Karpas-422 (cell line): ENCODE measurements at places on chromosomes 1 and 21.

DNA sequence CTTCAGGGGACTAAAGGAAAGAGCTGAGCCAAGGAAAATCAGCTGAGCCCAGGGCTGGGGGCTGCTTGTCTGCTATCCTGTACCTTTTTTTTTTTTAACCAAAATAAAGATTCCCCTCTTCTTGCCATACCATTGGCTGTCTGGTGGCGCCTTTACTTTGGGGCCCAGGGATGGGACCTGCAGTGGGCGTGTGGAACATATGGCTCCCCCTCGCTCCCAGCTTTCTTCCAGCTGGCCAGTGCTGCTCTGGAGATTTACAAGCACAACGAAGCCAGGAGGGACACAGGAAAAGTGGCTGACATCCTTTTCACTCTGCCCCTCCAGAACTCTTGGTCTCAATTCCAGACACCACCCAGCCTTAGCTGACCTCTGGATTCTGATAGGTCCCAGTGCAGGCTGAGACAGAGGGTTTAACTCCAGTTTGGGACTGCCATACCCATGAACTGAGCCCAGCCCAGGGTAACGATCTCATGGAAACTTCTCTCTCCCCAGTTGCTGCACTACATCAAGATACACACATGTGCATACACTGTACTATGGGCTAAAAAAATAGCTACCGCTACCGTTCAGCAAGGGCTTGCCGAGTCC is 5.4 kb upstream of the SFN start:
- DNase-seq = no peak

DNA sequence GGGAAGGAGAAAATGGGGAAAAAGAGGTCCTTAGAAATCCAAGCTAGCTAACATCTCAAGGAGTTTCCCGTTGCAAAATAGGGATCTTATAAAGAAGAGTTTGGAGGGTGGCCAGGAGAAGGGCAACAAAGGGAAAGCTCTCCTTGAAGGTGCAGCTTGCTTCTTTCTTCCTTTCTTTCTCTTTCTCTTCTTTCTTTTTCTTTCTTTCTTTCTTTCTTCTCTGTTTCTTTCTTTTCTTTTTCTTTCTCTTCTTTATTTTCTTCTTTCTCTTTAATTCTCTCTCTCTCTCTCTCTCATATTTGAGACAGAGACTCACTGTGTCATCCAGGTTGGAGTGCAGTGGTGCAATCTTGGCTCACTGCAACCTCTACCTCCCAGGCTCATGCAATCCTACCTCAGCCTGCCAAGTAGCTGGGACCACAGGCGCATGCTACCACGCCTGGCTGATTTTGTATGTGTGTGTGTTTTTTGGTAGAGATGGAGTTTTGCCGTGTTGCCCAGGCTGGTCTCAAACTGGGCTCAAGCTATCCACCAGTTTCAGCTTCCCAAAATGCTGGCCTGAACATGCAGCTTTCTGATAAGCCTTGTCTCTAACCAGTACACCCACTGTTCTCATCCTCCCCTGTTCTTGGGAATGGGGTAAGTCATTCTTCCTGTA is 44.4 kb downstream of the RNF11 start:
- no peak for DNase-seq

- no peak for DNase-seq
Measured at GRCh38 chr1:84887261-84887934, 5.6 kb downstream of the LPAR3 start.

GRCh38 chr1:116732726-116733125 is 21.5 kb upstream of the CD2 start:
- no peak for DNase-seq

DNA sequence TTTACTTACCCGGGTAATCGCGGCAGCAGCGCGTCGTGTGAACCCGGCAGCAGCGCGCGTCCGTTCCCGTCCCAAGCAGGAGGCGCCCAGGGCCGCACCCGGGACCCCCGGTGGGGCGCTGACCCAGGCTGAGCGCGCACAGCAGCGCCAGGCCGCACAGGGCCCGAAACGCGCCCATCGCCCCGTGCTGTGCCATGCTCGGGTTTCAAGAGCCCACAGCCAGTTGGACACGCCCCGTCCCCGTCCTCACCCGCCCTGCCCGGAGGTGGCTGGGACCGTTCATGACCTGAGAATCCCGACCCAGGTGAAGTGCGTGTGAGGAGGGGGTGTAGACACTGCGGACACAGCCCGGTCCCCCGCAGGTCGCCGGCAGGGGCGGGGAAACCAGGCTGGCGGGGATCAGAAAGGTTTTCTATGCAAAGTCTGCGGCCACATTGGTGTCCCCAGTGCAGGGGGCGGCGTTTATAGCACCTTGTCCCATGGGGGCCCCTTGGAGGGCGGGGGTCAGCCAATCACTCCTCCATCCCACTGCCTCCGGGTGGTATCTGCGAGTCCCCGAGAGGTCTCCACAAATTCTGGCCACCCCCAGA is at the start of gene TNFRSF18:
TNFRSF18 (minus strand) TSS at position 217 of the 590 bp plus-strand sequence; CDS start at position 196, 21 bp downstream.
- DNase-seq = peak; percentile 71

DNA sequence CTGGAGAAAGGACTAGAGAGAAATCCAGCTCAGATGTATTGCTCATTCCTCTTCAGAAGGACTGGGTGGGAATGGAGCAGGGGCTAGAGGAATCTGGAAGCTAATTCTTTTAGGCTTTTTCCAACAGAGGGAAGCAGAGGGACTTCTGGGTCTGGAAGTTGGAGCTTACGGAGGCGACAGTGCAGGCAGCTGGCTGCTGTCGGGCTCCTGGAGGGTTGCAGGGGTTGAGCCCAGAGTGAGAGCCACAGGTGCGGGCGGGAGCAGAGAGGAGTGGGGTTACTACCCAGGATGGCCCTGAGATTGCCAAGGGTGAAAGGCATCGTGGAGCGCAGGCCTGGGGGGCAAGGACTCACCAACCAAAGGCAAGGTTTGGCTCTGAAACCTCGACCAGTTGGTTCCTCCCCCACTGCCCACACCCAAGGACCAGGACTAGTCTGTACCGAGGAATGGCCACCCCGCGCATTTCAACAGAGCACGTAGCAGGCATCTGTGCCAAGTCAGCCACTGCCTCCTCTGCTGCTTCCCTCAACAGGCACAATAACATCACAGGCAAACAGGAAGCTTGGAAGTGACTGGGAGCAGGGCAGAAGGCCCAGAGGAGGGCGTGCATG is 22.7 kb upstream of the EDN2 start:
- no peak for DNase-seq

DNA sequence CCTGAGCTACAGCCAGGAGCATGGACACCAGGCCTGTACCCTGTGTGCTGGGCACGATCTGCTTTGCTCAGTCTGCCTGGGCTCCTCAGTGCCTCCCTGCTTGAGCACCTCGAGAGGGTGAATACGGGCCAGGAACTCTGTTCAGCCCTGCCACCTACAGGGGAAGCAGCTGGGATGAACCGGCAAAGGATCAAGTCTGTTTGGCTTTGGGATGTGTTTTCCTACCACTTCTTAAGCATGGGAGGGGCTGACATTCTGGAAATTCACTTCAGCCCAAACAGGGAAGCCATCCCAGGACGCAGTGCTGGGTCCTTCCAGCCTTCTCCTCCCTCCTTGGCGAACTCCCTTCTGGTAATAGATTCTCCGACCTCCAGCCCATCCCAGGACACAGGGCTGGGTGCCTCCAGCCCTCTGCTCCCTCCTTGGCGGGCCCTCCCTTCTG is 55.8 kb upstream of the SELENON start:
- no peak for DNase-seq

DNA sequence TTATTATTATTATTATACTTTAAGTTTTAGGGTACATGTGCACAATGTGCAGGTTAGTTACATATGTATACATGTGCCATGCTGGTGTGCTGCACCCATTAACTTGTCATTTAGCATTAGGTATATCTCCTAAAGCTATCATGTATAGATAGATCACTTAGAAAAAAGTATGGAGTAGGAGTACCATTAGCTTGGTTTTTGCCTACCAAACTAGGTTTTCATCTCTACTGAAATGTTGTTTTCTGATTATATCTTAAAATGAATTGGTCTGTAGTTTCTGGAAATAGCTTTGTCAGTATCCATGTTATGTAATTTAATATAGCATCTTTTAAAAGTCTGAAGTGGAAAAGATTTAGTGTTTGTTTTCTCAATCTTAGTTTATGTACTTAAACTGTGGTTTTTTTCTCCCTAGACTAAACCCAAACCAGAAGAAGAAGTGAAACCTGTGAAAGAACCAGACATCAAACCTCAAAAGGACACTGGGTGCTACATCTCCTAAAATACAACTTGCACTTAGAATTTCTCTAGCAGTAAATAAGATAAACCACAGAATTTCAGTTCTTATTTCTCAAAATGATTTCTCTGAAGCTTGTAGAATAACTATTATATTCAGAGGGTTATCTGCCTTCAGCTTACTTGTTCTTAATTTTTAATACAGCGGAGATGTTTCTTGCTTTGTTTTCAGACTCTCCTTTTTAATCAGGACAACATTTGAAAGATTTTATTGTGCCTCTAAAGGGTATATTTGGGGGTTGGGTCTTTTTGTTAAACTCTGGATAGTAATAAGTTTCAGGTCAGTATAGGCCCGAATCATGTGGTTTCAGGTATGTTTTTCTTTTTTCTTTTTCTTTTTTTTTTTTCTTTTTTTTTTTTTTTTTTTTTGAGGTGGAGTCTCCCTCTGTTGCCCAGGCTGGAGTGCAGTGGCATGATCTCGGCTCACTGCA is 4.5 kb upstream of the FAM177B start:
- DNase-seq = peak; percentile 51

DNA sequence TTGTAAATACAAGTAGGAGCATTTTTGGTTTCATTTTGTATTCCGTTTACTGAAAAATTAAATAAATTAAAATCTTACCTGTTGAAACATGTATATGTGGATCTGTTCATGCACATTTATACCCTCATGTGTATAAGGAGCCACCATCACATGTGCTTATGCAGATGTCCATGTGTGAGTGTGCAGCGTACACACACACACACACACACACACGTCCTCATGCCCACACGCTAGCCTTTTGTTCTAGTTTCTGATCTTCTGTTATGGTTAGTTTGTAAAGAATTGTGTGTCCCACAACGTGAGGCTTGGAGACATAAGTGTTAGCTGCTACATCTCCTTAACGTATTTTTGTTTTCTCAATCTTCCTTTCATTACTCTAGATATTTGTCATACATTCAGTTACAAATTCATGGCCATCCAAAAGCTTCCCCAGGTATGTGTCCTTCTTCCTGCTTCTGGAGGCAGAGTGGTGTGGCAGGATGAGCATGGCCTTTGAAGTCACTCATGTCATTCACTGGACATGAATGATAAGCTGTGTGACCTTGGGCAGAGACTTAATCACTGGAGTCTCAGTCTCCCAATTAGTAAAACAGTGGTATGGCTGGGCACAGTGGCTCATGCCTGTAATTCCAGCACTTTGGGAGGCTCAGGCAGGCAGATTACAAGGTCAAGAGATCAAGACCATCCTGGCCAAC is 54.6 kb downstream of the TENT5C start:
- no peak for DNase-seq

DNA sequence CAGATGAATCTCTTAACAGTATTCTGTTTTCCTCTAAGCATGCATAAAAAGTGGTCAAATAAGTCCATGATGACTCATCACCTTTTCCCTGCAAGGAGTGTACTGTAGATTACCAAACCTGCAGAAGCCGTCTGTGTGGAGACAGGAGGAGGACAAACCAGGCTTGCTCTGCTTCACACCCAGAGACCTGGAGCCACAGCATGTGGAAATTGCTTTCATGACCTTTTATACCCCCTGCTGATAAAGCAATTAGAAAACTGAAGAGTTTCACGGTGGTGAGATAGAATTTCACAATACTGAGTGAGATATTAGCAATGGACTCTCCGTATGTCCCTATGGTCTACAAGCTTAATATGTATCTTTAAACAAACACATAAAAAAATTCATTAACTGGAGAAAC is 9.4 kb downstream of the CORT start:
- DNase-seq = no peak
